Mammary epithelial cell (primary cell): ENCODE measurements at places on chromosomes 6 and 20.

DNA sequence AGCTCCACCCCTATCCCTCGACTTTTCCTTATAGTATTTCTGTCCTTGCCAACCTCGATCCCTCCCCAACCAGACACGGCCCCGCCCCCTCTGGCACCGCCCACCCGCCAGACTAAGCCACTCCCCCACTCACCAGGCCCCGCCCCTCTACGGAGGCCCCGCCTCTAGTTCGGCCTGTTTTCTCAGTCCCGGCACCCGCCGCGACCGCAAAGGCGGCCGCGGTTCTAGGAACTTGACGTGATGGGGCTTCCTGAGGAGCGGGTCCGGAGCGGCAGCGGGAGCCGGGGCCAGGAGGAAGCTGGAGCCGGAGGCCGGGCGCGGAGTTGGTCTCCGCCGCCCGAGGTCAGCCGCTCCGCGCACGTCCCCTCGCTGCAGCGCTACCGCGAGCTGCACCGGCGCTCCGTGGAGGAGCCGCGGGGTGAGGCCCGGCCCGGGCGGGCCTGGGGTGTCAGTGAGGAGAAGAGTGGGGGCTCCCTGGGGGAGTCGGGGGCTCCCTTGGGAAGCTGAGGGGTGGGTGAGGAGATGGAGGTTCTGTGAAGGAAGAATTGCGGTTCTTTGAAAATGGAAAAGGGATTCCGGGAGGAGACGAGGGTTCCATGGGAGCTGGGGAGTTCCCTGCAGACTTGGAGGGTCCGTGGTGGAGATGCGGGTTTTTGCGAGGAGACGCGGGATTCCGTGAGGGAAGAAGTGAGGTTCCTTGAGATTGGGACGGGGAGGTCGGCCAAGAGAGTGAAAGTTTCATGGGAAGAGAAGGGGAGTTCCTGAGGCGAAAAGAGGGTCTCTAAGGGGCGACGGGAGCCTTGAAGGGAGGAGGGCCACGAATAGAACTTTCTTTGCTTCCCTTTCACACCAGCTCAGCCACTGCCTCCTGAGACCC, at the start of gene ACSS2:
ACSS2 (plus strand) TSS at position 207 of the 877 bp plus-strand sequence; CDS start at position 241, 34 bp downstream.
- no peak for DNase-seq

- DNase-seq = peak; percentile 53
Observed at GRCh38 chr6:105991561-105992314, 94.4 kb upstream of the PRDM1 start.

DNA sequence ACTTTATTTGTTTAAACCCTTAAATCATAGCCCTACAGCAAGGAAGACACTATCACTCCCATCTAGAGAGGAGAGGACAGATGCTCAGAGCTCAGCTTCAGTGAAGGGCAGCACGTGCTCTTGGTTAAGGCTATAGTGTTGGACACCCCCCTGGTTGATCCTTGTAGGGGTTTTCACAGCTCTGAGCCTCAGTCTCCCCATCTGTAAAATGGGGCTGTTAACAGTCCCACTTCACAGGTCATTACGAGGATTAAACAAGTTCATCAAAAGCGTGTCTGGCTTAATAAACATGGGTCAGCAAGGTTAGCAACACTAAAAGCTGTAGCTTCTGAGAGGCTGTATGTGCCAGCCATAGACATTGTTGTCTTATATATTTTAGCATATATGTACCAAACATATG, 82.4 kb downstream of the NFATC2 start:
- DNase-seq = no peak

DNA sequence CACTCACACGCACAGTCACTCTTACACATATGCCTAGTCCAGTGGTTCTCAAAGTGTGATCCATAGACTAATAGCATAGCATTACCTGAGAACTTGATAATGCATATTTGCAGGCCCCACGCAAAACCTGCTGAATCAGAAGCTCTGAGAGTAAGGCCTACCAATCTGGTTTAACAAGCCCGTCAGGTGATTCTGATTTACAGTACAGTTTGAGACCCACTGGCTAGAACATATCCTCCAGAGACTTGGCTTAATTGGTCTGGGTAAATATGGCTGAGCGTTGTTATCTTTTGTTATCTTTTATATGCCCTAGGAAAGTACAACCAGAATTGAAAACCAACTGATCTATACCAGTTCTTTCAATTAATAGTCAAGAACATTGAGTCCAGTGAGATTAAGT, 9.6 kb downstream of the TSPYL4 start:
- no peak for DNase-seq

GRCh38 chr20:59518881-59519706, 85.2 kb upstream of the PHACTR3 start:
- peak; percentile 56 for DNase-seq

DNA sequence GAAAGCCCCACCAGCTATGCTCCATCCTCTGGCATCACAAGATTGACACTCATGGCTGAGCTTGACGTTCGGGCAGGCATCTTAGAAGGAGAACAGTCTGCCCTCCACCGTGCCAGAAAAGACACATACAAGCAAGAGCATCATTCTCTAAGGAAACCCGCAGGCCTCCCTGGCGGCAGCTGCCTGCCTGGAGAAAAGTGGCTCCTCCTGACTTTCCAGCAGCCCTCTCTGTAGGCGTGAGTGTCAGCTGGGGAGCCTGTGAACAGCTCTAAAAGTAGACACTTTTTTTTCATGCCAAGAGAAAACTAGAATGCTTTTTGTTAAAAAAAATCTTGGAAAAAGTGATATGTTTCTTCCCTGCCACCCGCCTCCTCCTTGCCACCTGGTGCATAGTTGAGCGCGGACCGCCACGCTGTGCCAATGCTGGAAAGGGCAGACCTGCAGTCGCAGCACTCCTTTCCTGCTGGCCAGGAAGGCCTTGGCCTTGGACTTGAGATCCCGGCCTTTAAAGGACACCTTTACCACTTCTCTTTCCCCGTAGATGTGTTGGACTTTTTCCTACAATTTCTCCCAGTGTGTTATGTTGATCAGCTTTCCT, 29.7 kb upstream of the INSM1 start:
- no peak for DNase-seq

- no peak for DNase-seq
Observed at GRCh38 chr6:43296780-43297497, 1.1 kb upstream of the SLC22A7 start.

DNA sequence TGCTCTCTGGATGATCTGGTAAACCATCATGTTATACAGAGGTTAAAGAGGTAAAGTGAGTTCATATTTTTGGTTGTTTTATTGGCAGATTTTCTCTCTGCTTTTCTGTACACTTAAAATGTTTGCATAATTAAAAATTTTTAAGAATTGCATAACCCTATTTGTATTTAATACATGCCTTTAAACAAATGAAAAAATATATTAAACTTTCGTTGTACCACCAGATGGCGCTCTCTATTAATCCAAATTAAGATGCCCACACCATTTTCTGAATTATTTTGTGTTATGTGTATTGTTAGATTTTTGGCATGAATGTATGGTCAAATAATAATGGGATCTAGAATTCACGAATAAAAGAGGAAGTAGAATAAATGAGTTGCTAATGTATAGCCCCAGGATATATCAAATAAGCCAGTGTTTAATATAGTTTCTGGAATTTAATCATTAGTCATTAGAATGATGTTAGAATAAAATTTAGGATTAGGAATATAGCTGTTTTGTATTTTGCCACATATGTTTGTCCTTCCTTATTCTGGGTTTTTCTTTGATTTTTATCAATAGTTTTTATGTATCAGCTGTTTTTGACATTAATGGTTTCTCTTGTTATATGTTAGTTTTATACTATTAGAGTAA, 38.9 kb downstream of the SMAP1 start:
- DNase-seq = peak; percentile 10

- DNase-seq = peak; percentile 95
Observed at GRCh38 chr20:4666001-4666479, 55.7 kb upstream of the PRND start.

- peak; percentile 71 for DNase-seq
Observed at GRCh38 chr6:52576392-52577021, 353 bp downstream of the TRAM2 start.

DNA sequence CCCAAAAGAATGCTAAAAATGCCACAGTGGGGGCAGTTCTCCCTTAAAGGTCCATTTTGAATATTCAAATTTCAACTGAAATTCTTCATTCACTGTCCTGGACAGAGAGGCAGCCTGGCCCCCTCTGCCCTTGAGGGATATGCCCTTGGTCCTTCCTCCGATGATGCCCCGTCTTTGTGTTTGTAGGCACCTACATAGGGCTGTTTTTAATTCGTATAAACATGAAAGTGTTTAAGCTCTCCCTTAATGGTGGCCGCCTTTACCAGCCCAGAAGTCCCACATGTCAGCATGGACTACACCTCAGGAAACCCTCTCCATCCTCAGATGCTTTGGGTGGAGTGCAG, 70.2 kb downstream of the SSR1 start:
- no peak for DNase-seq

- no peak for DNase-seq
Observed at GRCh38 chr6:155221086-155221485, 42.7 kb upstream of the CLDN20 start.

GRCh38 chr6:71404145-71404966, 115.7 kb downstream of the OGFRL1 start:
- DNase-seq = peak; percentile 88

- no peak for DNase-seq
Observed at GRCh38 chr6:166768761-166769160, 141.7 kb upstream of the RPS6KA2 start.

DNA sequence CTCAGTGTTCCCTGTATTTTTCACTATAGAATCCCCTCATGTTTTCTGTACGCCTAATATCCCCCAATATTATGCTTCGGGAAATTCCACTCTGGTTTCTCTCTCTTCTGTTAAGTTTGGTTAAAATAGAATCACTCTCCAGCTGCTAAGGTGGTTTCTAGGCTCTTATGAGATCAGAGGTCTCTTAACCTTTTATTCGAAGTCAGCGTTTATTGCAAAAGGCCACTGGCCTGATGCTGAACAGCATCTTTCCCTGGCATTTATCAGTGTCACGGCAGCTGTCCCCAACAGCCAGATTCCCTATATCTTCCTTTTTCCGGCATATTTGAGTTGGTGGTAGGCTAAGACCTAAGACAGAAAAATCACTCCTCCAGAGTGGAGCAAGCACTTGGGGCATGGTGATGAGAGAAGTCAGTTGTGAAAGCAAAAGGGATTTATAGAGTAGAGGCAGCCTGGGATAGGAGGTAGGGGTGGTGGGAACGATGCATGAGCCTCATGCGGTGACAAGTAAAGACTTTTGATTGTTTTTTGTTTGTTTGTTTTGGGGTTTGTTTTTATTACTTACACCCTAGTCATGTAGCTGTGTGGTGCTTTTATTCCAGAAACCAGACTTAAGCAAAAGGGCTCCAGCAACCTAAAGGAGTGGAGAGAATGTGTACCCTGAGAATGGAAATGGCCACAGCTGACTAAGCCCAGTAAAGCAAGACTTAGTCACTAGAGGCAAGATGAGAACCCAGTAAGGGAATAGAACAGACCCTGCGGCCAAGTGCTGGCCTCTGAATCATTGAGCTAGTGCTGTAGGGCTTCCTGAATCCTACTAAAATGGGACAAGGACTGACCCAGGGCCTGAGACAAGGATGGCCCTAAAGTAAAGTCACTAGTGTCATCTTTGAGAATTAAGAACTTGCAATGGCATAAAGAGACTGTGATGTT, 233.0 kb upstream of the PRND start:
- DNase-seq = peak; percentile 85

GRCh38 chr6:158457616-158458278, 102.1 kb upstream of the TMEM181 start:
- DNase-seq = peak; percentile 23

GRCh38 chr6:87483929-87484328, 11.2 kb downstream of the SLC35A1 start:
- peak; percentile 64 for DNase-seq

GRCh38 chr20:3658716-3659491, 4.3 kb downstream of the GFRA4 start:
- DNase-seq = no peak

GRCh38 chr6:144134737-144135136, 15.6 kb upstream of the STX11 start:
- DNase-seq = no peak

DNA sequence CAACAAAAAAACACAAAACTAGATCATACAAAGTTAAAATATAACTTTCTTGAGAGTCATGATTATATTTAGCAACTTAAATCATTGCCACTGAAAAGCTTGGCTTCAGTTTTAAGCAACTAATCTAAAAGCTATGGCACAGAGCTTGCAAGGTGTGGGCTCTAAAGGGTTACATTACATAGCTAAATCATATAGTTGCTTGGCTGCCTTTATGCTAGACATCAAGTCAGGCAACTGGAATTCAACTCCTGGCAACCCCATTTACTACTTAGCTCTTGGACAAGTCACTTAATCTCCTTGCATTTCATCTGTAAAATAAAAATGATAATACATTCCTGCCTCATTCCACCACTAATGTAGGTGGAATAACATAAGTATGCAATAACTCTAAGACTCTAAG, 40.9 kb upstream of the GCM1 start:
- no peak for DNase-seq

DNA sequence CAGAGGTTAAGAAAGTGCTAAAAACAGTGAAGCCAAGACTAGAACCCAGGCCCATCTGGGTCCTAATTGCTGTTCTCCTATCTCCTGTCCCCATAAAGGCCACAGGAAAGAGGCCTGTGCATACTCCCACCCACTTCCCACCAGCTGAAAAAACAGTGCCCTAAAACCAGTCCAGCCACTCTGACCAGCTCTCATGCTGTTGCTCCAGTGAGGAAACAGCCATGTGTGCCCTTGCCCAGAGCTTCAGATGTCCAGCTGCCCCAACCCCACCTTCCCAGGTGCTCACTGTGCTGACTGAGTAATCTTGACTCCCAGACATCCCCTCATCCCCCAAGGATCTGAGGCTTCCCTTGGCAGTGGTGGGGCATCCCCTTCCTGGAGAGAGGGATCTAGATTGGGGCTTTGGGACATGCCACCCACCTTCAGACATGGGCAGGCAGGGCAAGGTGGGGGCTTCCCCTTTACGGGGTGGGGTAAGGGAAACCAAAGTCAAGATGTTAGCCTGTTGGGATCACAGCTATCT, 28.7 kb downstream of the KCNK5 start:
- DNase-seq = no peak

DNA sequence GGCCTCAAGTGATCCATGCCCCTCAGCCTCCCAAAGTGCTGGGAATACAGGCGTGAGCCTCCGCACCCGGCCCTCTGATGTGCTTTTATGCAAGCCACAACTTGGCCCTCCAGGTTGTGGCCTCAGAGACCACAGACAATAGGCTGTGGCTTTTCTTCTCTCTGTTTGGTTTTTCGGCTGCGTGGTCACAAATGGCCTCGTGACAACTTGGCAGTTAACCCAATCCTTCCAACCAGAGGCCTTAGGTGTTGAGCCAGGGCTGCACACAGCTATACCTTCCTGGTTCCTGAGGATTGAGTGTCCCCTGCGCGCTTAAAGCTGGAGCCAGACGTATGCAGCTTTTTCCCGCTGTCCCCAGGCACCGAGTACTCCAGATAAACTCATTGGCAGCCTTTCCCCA, 6.3 kb upstream of the TGM3 start:
- DNase-seq = no peak

- DNase-seq = no peak
Observed at GRCh38 chr6:165782134-165782533, 119.1 kb upstream of the PDE10A start.

- no peak for DNase-seq
Observed at GRCh38 chr6:160756871-160757270, 54.8 kb downstream of the PLG start.

- DNase-seq = no peak
Observed at GRCh38 chr6:47229255-47229654, 80.5 kb downstream of the TNFRSF21 start.
